HCT116 (cell line): ENCODE measurements at places on chromosomes 3 and 15. TPM values are rescaled to one million over a fixed set of nuclear protein-coding genes. Genes with fewer than 3 reads are reported as not detected.

SLC35G2 gene
- total RNA-seq, result 3.3 TPM

RTP4 gene
- total RNA-seq, result not detected

ADPGK gene
- total RNA-seq, result 41.5 TPM

DYNLT2B gene
- 9.7 TPM for total RNA-seq

C3orf80 gene
- total RNA-seq, result 2.4 TPM

NBEAL2 gene
- total RNA-seq, result 72.9 TPM
